ENCODE measurements at places on chromosomes 2 and 18.
A peak's percentile ranks its signal among the peaks of the same experiment; 100 is the strongest.

GRCh38 chr2:215888680-215889079 is 124.7 kb downstream of the MREG start:
- no peak for DNase-seq

DNA sequence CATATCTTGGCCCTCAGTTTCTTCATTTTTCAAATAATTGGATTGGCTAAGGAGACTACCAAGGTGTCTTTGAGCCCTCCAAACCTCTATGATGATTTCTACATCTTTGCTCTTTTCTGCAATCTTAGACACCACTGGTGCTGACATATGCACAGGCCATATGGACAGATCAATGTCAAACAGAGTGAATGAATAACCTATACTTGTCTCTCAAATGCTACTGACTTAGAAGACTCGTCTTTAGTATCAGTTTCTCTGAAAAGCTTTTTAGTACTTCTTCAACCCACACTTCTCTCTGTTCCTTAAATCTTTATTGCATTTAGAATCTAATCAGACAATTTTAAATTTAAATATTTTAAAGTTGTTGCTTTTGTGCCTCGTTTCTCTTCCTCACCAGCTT is 258.2 kb downstream of the LTBP1 start:
- DNase-seq, result no peak

GRCh38 chr2:84906108-84906899 is 848 bp downstream of the TMSB10 start:
- DNase-seq, result peak; percentile 52

- no peak for DNase-seq
Observed at GRCh38 chr2:37776487-37776886, 105.0 kb upstream of the CDC42EP3 start.

- no peak for DNase-seq
Observed at GRCh38 chr2:238808761-238809160, 39.1 kb upstream of the TWIST2 start.

DNA sequence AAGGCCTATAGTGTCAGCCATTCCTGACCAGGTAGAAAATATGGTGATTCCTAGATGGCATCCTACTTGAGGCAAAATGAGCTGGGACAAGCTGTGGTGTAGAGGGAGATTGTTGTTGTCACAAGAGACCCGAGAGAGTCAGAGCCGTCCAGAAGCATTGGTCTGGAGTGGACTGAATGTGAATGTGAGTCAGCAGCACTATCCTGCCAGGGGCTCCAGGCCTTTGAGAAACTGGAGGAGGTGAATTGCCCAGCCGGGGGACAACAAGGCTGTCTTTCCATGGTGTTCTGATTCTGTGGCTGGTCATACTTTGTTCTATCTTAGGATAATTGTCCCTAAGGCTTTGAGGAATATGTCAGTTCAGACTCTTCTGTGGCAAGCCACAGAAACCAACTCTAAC is 29.4 kb upstream of the EIF2AK3 start:
- DNase-seq, result no peak

DNA sequence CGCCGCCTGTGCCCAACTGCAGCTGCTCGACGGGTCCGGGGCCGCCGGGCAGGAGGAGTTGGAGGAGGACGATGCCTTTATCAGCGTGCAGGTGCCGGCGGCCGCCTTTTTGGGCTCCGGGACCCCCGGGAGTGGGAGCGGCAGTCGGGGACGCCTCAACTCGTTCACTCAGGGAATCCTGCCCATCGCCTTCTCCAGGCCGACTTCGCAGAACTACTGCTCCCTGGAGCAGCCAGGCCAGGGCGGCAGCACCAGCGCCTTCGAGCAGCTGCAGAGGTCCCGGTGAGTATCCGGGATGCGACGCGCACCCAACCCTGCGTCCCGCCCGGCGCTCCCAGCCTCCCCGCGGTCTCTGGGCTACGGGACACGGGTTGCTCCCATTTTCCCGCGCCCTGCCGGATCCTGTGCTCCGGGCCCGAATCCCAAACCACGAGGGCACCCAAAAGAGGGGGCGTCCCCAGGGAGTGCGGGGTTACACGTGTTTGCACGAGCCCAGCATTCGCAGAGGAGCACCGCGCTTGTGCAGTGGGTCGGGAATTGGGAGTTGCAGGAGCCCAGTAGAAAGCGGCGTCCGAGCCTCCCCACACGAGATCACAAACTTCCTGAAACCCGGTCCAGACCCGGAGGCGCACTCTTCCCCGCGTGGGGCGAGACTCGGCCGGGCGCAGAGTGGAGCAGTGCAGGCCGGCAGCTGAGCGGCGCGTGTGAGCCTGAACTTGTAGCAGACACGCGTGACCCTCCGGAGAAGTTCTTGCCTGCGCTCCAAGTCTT is 1.2 kb downstream of the CABLES1 start:
- DNase-seq, result no peak

DNA sequence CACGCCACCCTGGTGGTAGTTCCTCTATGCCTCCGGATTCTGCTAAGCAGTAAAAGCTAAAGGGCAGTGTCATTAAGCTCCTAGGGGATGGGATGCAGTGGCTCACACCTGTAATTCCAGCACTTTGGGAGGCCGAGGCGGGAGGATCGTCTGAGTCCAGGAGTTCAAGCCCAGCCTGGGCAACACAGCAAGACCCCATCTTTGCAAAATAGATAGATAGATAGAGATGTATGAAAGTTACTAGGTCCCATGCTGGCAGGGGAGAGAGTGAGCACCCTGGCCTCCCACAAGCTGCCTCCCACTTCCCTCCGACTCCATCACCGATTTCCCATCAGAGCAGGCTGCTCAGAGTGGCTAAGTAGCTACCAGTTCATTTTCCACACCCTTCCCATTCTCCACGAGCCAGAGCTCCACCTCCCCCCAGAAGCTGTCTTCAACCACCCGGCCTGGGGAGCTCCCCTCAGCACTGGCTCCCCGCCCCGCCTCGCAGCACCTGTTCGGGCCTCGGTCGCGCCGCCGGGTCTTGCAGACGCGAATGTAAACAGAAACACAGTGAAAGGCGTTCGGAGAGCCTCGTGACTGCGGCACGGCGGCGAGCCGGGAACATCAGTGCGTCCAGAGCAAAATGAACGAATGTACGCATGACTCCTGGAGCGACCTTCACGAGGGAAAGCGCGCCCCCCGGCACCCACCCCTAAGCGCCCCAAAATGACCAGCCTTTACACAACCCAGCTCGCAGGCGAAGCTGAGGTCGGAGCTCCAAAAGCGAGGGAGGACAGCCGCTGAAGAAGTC is 598 bp upstream of the CEP68 start:
- DNase-seq, result no peak

- no peak for DNase-seq
Observed at GRCh38 chr2:150572961-150573395, 85.5 kb upstream of the RND3 start.

DNA sequence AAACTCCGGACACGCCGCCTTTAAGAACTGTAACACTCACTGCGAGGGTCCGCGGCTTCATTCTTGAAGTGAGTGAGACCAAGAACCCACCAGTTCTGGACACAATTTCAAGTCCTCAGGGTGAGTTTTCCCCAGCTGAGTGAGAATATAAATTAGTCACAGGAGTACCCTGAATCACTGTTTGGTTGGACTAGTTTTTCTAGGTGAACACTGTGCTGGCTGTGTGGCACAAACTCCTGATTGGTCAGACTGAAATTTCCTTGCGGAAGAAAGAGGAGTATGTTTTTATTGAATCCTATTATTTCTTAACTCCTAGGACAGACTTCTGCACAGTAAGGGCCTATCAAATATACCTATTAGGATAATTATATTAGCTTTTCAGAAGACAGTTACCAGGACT is 288.1 kb upstream of the UBE2E3 start:
- no peak for DNase-seq

GRCh38 chr18:11121443-11121849 is 27.9 kb downstream of the PIEZO2 start:
- DNase-seq, result no peak

GRCh38 chr2:200003444-200003843 is 48.1 kb downstream of the MAIP1 start:
- no peak for DNase-seq

DNA sequence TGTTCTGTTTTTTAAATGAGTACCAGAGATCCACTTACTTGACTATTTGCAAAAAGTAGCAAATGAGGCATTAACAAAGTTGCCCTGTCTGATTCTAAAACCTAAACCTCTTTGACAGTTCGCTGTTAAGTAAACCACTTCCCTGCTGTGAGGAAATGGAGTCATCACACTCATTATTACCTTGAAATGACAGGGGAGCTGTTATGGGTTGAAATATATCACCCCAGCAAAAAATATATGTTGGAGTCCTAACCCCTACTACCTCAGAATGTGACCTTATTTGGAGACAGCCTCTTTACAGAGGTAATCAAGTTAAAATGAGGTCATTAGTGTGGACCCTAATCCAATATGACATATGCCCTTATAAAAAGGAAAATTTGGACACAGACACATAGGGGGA is 36.1 kb downstream of the DHRS9 start:
- no peak for DNase-seq

- no peak for DNase-seq
Observed at GRCh38 chr2:94873362-94874276, 2.4 kb downstream of the TEKT4 start.

DNA sequence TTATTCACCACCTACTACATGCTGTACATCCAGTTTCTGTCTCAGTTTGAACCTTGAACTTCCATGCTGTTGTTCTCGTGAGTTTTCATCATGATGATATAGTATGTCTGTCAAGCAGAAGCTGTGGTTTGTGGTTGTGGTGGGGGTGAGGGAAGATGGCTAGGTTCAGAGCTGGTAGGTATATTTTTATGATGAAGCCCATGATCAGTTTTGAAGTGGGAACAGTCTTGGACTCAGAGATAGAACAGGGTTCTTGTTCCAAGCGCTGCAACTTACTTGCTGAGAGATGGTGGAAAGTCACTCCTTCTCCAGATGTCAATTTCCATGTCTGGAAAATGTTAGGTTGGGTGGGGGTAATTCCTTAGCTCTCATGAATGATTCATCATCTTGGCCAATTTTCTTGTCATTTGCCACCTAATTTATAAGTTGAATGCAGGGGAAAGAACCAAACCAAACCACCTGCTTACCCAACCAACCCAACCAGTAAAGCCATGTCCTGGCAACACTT is 21.6 kb downstream of the PMAIP1 start:
- peak; percentile 49 for DNase-seq

All from stimulated activated CD4-positive, alpha-beta T cell treated with anti-CD3 and anti-CD28 coated beads, Interleukin-12 subunit alpha, Interleukin-12 subunit beta, amount 100 ng/mL, for 48 hours (primary cell).